ENCODE measurements at places on chromosomes 4 and X. TPM values are rescaled to one million over a fixed set of nuclear protein-coding genes. Genes with fewer than 3 reads are reported as not detected.

DNA sequence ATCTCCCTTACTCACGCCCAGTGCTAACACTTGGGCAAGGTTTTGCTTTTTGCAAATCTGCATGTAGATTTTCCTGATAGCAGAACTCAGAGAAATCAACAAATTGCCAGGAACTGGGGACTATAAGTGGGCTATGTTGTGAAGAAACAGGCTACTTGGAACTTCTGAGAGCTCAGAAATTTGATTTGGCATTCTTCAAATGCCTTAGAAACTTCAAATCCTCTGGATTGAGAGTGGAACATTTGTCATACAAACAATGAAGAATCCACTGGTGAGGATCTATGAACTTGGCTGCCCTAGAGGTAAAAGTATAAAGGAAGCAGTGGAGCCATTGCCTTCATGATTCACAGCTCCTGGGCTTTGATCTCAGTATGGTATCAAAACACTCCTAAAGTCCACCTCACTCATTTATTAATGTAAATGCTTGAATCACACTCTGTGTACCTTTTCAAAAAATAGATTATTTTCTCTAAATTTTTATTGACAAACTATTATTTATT, 126.0 kb downstream of the GLRA3 start:
- DNase-seq: no peak

The MFAP3L gene
- total RNA-seq: 1.5 TPM

DNA sequence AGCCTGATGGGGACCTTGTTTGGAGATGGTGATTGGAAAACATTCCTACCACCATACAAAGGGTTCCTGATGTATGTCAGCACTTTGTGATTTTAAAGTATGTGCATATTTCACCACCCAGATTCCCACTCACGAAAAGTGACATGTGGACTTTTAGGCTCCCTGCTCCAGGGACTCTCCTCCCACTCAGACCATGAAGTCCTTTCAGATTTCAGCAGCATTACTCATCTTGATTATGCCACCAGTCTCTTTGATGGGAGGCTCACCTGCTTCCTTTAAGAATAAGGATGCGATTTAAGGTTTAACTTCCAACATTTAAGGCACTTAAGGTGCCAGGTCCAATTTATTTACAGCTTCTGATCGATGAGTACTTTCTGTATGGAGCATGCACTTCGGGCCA, 204.4 kb downstream of the PPARGC1A start:
- DNase-seq: no peak

- no peak for DNase-seq
Measured at GRCh38 chr4:31793907-31794306, 1073.7 kb downstream of the PCDH7 start.

The CFAP47 gene
- 0.06 TPM for total RNA-seq

The FGF13 gene
- total RNA-seq: 4.4 TPM

The TCEAL5 gene
- not detected for total RNA-seq

GRCh38 chrX:109773374-109773773, 40.3 kb upstream of the ACSL4 start:
- no peak for DNase-seq

DNA sequence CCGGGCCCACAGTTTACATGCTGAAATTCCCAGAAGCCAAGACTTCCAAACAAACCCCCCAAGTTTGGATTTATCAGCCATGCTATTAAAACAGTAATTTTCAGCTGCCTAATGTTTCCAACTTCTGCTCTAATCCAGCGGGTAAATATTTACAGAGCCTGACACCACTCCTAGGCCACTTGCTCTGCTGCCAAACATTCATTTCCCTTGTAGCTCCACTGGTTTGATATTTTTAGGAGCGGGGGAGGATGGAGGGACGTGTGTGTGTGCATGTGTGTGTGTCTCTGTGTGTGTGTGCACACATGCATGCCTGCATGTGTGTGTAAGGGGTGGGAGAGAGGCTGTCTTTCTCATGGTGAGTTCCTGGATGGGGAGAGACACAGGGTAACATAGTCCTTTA, 115.7 kb upstream of the PJA1 start:
- no peak for DNase-seq

DNA sequence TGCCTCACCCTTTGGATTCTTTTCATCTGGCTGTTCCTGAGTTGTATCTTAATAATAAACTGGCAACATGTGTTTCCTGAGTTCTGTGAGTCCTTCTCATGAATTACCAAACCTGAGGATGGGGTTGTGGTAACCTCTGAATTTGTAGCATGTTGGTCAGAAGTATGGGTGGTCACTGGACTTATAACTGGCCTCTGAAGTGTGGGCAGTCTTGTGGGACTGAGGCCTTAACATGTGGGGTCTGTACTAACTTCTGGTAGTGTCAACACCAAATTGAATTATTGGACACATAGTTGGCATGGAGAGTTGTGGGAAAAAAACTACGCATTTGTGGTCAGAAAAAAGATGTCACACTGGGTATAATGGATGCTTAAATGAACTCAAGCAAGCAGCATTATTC, 45.0 kb upstream of the TNIP3 start:
- DNase-seq: no peak

The NUP62CL gene
- 2.2 TPM for total RNA-seq

DNA sequence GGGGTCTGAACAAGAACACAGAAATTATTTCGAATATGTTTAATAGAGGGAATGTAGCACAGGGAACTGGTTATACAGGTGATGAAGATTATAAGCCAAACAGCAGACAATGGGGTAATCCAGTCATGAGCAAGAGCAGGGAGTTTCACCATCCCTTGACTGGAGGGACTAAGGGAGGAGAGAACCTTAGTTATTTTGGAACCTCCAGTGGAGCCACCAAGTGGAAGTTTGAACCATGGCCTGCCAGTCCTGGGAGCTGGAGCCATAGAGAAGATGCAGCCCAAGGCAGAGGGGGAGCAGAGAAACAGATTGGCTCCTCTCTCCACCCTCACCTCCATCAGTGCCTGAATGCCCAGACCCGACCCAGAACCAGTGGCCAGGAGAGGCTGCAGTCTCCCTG, 264.6 kb upstream of the RASGEF1B start:
- no peak for DNase-seq

The RASGEF1B gene
- total RNA-seq: 1.1 TPM

The PAK3 gene
- 1.5 TPM for total RNA-seq

GRCh38 chr4:8856835-8857621, 14.6 kb downstream of the HMX1 start:
- DNase-seq: no peak

DNA sequence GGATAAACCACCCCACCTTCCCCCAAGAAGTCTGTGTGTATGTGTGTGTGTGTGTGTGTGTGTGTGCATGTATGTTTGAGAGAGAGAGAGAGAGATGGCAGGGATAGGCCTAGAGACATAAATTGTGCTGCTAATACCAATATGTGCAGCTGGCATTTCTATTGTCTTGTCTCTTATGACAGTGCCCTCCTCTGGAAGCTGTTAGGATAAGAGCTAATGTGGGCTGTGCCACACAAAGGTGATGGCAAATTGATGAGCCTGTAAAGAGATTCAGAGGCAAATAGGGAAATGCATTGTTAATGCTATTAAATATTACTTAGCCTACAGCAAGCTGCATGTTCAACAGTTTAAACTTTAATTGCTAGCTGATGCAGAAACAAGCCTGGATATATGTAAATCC, 332.0 kb downstream of the NKX6-1 start:
- DNase-seq: no peak

DNA sequence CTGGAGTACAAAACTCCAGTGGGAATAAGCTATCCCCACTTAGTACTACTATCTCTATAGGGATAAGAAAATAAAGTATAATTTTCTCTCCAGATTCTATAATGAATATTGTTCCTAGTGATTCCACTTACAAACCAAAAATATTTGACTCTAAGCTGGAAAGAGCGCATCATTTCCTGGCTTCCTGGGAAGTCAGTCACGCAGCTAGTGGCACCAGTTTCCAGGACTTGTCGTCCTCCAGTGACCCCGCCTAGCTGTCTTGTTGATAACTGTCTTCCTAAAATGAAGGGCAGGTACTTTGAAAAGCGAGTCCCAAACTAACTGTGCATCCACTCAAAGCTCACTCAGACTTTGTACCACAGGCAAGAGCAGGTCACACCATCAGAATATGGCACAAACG, 39.3 kb downstream of the LNX1 start:
- DNase-seq: no peak

GRCh38 chr4:7045961-7046921, 3.1 kb downstream of the TADA2B start:
- no peak for DNase-seq

The GPC4 gene
- total RNA-seq: 1.3 TPM

GRCh38 chr4:187333151-187333550, 609.5 kb upstream of the FAT1 start:
- no peak for DNase-seq

- DNase-seq: no peak
Measured at GRCh38 chrX:53900623-53901022, 143.7 kb downstream of the PHF8 start.

DNA sequence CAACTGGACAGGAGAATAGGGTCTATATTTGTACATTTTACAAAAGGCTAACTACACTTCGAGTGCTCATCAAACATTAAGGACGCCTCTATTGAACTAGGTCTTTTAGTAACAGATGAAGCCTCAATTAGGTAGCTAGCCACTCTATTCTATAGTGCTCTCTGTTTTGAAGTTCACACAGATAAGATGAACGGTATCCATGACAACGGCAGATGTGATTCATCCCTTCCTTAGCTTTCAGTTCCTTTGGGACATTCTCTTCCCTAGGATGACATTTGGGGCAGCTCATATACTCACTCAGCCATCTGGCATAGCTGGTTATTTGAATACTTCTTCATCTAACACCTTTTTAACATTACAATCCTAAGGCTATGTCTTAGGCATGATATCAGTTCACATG, 62.4 kb upstream of the WDFY3 start:
- peak; percentile 3 for DNase-seq

DNA sequence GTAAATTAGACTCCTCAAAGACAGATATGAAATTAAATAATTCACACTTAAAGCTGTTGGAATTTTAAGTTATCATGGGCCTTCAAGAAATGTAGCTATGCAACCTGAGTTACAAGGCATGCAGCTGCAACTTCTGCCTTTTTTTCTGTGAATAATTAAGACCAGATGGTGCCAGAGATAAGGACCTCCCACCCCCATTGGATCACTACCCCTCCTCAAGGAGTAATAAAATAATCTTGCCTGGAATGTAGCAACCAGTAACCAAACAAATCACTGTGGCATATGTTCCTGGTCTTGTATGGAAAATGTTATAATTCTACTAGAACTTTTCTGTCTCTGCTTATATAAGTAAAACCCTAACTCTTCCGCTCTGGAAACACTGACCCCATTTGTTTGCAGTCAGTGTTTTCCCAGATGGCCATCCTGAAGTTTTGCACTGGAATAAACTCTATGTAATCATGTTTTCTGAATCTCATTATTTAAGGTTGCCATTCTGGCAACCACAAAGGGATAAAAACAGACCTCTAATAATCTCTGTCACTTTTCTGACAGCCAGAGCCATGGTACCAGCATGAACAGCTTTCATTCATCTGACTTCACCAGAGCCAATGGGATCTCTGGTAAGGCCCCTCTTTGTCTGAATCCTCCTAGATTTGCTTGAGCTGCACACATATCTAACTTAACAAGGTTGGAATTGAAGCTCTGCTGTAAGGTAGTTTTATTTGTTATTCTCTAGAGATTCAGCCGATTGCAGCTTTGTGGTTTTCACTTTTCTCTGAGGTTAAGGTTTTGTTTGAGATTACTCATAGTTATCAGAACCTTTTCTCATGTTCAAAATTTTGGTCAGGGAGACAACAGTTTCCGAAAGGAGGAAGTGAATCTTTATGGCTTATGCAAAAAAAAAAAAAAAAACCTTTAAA, 274.6 kb downstream of the NAF1 start:
- DNase-seq: peak; percentile 1

GRCh38 chr4:8336412-8337075, 67.0 kb downstream of the HTRA3 start:
- DNase-seq: peak; percentile 72

GRCh38 chr4:126956184-126956897, 676.4 kb upstream of the INTU start:
- no peak for DNase-seq

The SSX2B gene
- total RNA-seq: 2.6 TPM

The PLAC1 gene
- not detected for total RNA-seq

DNA sequence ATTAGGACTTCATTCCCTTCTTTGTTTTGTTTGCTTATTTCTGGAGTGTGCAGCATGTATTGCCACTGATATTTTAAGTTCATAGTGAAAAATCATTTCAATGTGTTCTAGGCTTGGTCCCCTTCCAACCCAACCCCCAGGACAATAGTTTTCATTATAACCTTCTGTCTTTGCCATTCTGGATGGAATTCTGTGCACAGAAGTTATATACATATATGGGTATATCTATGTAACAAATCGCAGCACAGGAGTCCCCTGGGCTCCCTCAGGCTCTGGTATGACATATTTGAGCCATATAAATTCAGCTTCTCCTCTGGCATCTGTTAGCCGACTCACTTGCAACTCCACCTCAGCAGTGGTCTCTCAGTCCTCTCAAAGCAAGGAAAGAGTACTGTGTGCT, at the start of gene TNMD:
TSS of gene TNMD (plus strand) at position 326 of the 400 bp plus-strand sequence. CDS start 83 bp downstream, outside the sequence.
- no peak for DNase-seq

- DNase-seq: no peak
Measured at GRCh38 chr4:36812149-36812548, 432.4 kb upstream of the NWD2 start.

- DNase-seq: peak; percentile 1
Measured at GRCh38 chr4:101418055-101418454, 70.7 kb upstream of the PPP3CA start.

The BTK gene
- total RNA-seq: 0.06 TPM

GRCh38 chr4:86918539-86919072, 16.2 kb upstream of the AFF1 start:
- no peak for DNase-seq

GRCh38 chr4:94354474-94354896, 11.8 kb upstream of the HPGDS start:
- no peak for DNase-seq

DNA sequence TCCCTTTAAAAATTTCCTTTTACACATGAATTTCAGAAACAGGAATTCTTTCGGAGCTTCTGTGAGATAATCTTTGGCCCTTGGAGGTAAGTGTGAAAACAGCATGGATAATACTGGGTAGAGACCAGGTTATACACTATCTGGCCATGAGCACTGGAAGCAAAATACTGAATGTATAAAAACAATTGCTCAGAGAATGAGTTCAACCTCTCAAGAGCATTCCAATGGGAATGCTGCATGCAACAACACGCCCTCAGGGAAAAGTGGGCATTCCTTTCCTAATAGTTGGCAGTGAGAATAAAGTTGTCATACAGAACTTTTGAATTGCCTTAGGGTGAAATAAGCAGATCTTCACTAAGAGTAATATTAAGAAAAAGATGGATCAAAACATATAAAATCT, 574.8 kb upstream of the DIPK2B start:
- peak; percentile 83 for DNase-seq

The SLC4A4 gene
- total RNA-seq: 1.2 TPM

DNA sequence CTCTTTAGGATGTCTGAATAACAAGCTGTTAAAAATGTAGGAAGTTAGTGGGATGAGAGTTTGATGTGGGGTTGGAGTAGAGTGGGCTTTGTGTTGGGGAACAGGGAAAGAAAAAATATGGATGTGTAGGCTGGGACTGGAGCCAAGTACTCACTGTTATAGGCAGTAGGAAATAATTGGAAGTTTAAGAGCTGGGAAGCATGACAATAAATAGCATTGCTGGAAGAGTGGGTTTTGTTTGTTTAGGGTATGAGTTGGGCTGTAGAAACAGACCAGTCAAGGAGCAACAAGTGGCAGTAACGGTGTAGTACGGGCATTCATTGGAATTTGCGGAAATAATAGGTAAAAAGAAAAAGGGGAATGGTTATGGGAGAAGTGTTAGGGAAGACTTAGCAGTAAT, 81.6 kb downstream of the KDM6A start:
- no peak for DNase-seq
